ENCODE measurements at places on chromosomes 1 and 21. TPM values are rescaled to one million over a fixed set of nuclear protein-coding genes. Genes with fewer than 3 reads are reported as not detected.

The ADAMTS4 gene
- 28.0 TPM for total RNA-seq

The KCNN3 gene
- 2.0 TPM for total RNA-seq

The ANKRD65 gene
- 7.4 TPM for total RNA-seq

The RPE65 gene
- total RNA-seq: not detected

The ADGRL2 gene
- 58.9 TPM for total RNA-seq

The ZSWIM5 gene
- total RNA-seq: 2.4 TPM

The LPAR3 gene
- not detected for total RNA-seq

The RSBN1 gene
- 16.2 TPM for total RNA-seq

The TSPEAR gene
- 0.14 TPM for total RNA-seq

The CELA2A gene
- total RNA-seq: 1.6 TPM

The AMY1B gene
- not detected for total RNA-seq

The ETV3 gene
- total RNA-seq: 25.6 TPM

The TAF5L gene
- 27.0 TPM for total RNA-seq

The SPRR5 gene
- not detected for total RNA-seq

The AK5 gene
- total RNA-seq: 0.93 TPM

The LDLRAD1 gene
- not detected for total RNA-seq

The KRTAP21-2 gene
- total RNA-seq: not detected

The ZCCHC17 gene
- 18.7 TPM for total RNA-seq

The TOR1AIP1 gene
- total RNA-seq: 60.9 TPM

The CD58 gene
- 28.3 TPM for total RNA-seq

The PEAR1 gene
- total RNA-seq: 14.5 TPM

The CGN gene
- 0.29 TPM for total RNA-seq

The LGR6 gene
- total RNA-seq: 0.43 TPM

The VAMP3 gene
- 101 TPM for total RNA-seq

The OR6N1 gene
- total RNA-seq: not detected

The DLGAP3 gene
- total RNA-seq: 0.57 TPM

The FMO5 gene
- total RNA-seq: 2.4 TPM

The CA6 gene
- not detected for total RNA-seq

The G0S2 gene
- 12.5 TPM for total RNA-seq

The SPRR1A gene
- total RNA-seq: not detected

The KLHDC7A gene
- not detected for total RNA-seq

The FCRL1 gene
- total RNA-seq: 1.7 TPM

The LCE2A gene
- total RNA-seq: not detected

The LCE1E gene
- total RNA-seq: not detected

The USP48 gene
- 56.8 TPM for total RNA-seq

The MYBPH gene
- not detected for total RNA-seq

The FAM163A gene
- 0.10 TPM for total RNA-seq

The MROH7 gene
- 2.5 TPM for total RNA-seq

The MANEAL gene
- 1.9 TPM for total RNA-seq

Data from posterior vena cava (tissue), 2 donors.